Adipocyte (in vitro differentiated cells): ENCODE measurements at places on chromosomes 5 and 9.

DNA sequence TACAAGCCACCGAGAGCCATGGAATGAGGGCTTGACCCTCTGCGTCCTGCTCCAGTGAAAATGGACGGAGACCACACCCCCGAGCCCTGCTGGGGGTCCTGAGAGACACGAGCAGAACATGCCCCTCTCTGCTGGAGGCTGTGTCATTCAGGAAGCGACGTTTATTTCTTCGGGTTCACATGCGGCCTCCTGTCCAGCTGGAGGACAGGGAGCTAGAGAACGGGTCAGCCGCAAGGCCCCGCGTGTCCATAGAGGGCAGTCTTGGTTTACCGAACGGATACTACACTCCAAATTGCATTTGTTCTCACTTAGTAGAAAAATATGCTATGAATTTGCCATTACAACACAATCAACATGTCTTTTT is 36.1 kb downstream of the MRPL36 start:
- peak; percentile 83 for DNase-seq

DNA sequence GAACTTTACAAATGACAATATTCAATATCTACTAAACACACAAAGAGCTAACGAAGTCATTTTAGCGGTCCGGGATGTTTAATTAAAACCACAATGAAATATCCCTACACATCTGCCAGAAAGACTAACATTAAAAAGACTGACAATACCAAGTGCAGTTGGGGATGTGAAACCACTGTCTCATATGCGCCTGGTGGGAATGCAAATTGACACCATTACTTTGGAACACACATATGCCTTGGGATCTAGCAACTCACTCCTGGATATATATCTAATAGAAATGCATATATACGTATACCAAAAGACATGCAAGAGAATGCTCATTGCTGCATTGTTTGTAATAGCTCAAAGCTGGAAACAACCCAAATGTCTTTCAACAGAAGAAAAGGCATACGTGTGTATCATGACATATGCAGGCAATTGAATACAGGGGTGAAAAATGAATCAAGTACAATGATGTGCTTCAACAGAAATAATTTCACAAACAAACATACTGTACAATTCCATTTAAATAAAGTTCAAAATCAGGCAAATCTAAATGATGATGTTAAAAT is 153.3 kb downstream of the CARTPT start:
- no peak for DNase-seq

GRCh38 chr5:95908799-95909198 is 52.9 kb downstream of the ELL2 start:
- no peak for DNase-seq

DNA sequence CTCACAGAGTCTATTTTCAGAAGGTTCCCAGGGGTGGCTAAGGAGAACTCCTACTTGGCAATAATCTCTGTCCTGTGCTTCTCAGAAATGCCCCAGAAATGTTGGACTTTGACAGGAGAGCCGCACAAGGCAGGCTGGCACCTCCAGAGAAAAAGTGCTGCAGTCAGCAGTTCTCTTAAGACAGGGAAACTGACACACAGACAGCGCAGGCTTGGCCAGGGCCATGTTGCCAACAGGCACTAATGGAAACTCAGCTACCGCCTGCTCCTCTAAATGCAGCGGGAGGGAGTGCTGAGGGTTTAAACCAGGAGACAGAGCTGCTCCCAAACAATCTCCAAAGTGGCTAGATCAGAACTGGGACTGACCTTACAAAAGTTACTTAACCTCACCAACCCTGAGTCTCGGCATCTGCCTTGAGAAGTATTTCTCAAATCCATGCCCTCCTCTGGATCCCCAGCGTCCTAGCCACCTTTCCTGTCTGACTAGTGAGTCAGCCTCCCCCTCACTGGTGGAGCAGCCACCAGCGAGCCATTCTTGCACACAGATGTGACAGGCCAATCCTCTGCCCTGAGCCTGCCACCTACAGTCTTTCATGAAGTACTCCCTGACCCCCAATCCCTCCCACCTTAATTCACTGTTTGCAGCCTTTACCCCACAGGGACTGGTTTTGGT is 186.4 kb downstream of the CDK5RAP2 start:
- DNase-seq, result peak; percentile 52

GRCh38 chr9:100111235-100111634 is 12.2 kb downstream of the INVS start:
- peak; percentile 98 for DNase-seq

DNA sequence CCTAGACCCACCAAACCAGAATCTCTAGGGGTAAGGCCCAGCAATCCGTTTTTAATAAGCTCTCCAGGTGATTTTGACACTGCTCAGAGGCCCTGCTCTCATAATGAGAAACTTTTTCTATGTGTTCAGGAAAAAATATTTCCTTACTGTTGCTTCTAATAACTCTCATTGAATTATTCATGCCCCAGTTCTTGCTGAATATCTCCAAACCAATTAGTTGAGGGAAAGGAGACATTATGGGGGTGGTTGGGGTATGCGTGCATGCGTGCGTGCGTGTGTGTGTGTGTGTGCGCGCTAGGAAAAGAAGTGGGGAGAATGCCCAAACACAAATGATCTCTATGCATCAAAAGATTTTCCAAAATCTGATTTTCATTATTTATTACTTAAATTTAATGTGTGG is 411.4 kb downstream of the PIK3R1 start:
- no peak for DNase-seq

DNA sequence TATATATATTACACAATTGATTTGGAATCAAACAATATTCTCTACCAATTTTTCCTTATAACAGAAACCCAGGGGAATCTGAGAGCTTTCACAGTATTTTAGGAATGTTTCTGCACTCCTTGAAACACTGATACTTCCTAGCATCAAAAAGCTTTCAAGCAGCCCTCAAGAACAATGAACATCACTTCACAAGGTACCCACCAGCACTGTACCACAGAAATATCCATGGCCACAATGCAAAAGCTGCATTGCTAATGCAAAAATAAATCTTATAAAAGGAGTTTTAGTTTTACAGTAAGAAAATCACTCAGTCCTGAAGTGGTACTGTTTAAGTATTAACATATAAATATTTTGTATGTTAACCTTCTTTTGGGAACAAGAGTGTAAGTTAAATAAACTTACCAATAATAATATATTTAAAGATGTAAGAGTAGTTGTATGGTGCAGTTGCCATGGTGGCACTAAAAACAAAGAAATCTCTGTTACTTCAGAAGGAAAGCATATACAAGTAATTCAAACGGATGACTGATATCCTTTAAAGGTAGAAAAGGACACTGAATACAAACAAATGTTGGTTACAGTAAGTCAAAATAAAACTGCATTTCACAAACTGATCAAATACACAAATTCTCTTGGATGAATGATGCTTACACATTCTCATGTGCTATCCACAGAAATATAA is 8.6 kb downstream of the RAB14 start:
- DNase-seq, result no peak

- DNase-seq, result no peak
These were observed 184.4 kb downstream of the SAXO1 start for GRCh38 chr9:18848657-18849056.

- DNase-seq, result no peak
These were observed 89.4 kb downstream of the OTULIN start for GRCh38 chr5:14753947-14754346.

- peak; percentile 57 for DNase-seq
These were observed 2.8 kb downstream of the CDH10 start for GRCh38 chr5:24642022-24642421.

DNA sequence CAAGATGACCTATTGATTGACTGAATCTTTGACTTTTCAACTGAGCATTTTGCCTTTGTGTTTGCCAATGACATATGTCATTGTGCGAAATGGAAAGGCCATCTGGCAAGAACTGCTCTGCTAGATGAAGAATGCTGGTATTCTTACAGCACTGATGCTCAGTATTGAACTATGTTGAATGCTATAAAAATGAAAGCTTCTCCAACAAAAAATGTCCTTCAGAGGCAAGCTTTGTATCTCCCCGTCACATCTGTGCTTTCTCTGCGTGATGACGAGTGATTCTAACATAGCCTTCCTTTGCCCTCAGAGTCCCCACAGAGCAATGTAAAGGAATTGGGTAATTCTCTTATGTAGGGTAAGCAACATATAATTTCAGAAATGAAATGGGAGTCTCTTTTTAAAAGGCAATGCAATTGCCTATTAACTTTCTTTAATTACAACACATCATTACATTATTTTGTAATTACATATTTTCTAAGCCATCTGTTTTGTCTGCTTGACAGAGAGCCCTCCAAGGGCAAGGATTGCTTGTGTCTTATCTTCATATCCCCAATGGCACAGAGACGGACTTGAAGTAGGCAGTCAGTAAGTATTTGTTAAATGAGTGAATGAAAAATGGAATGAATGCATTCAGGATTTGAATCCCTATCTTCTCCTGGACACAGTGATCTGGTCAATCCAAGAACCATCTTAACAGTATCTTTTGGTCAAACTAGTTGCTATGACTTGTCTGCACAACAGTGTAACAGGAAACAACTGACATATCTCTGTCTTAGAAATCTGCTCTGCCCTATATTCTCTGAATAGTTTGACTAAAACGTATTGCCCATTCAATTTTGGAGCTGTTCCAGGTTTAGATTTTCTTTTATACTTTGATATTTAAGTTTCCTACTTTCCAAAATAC is 46.1 kb downstream of the ENC1 start:
- DNase-seq, result peak; percentile 29

GRCh38 chr5:43603344-43604217 is 601 bp downstream of the NNT start:
- peak; percentile 69 for DNase-seq

- peak; percentile 49 for DNase-seq
These were observed 72.0 kb upstream of the DAP start for GRCh38 chr5:10832987-10833386.

DNA sequence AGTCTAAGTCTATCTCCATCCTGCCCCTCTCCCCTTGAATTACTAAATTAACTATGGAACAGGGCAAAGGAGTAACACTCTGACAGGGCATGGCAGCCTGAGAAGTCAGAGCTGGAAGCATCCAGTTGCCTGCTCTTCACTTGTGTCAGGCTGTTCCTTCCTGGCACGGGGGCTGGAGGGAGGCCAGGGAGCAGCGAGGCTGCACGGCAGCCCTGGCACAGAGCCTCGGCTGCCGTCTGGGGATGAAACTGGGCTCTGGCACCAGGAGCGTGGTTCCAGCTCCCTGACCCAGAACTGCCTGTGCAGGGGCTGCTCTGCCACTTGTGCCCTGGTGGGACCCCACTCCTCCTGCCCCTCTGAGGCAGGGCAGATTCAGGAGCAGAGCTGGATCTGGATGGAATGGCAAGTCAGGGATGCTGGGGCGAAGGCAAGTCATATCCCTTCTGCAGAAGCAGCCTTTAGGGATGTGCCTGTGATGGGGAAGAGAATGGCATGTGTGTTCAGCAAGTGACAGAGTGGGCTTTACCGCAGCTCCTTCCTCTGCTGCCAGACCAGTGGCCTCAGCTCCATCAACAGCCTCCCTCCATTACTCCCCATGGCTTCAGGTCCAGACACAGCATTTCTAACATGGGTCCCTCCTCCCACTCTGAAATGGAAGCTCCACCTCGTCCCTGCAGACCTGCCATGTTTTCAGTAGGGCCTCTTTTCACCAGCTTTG is 42.2 kb upstream of the PDE8B start:
- DNase-seq, result peak; percentile 33

GRCh38 chr5:91357806-91358205 is 25.3 kb downstream of the ARRDC3 start:
- DNase-seq, result no peak

DNA sequence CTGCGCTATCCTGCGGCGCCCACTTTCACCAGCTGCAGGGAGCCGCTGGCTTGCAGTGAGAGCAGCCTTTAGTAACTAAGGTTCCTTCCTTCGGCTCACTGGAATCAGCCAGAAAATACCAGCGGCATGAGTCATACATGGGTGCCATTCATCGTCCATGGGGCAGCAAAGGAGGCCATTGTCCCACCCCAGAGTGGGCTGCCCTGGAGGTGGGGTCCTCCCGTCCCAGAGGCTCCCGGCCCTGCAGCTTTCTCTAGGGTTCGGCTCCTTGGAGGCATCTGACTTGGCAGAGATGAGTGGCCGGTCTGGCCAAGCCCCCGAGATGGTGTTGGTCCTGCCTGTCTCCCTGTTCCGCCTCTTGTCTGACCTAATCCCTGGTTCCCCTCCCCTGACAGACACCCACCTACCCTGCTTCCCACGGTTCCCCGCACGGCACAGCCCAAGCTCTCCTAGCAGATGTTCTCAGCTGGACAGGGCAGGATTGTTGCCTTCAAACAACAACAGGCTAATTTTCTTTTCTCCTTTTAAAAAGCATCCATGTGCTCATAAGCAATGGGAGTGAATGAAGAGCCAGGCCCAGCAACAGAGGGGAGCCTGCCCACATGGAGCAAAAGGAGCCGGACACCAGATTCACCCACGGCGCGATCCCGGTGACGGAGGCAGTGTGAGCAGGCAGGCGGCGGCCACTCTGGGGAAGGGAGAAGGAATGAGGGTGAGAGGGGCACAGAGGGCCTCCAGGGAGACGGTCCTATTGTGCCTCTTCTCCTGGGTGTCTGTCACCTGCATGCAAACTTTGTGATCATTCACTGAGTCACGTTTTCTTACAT is 97.0 kb upstream of the COL5A1 start:
- DNase-seq, result peak; percentile 83

DNA sequence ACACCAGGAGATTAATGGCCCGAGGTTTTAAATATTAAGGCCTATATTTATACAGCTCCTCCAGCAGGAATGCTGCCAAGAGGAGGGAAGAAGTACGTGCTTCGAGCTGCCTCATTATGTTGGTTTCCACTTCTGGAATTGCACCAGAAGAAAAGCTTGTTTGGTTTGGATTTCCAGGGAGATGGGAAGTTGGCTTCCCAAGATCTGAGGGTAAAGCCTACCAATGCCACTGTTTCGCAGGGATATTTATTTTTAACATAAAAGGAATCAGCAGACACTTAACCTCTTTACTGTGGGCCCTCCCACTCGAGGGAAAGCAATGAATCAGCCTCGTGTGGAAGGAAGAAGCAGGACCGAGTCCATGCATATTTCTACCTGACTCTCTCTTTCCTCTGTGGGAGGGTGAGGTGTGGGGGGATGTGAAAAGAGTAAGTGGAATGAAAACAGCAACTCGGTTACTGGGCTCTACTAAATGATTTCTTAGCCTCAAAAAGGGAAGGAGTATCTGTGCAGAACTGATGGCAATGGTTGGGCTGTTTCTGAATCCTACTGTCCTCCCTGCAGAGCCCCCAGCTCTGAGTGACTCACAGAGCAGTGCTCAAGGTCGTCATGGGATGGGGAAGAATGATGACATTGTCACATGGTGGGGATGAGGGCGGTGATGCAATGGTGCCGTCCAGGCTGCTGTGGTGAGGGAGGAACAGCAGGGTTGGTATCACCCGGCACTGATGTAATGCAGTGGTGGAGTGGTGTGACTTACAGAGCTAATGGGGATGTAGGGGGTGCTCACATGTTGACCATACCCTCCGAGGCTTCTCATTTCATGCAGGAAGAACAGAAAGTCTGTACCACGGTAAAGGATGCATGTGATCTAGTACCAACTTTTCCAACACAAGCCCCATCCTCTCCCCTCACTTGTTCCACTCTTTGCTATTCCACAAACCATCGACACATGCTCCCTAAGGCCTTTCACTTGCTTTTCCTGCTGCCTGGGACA is 215.0 kb upstream of the PANK3 start:
- DNase-seq, result no peak
